ENCODE measurements at places on chromosomes 6 and 20.

DNA sequence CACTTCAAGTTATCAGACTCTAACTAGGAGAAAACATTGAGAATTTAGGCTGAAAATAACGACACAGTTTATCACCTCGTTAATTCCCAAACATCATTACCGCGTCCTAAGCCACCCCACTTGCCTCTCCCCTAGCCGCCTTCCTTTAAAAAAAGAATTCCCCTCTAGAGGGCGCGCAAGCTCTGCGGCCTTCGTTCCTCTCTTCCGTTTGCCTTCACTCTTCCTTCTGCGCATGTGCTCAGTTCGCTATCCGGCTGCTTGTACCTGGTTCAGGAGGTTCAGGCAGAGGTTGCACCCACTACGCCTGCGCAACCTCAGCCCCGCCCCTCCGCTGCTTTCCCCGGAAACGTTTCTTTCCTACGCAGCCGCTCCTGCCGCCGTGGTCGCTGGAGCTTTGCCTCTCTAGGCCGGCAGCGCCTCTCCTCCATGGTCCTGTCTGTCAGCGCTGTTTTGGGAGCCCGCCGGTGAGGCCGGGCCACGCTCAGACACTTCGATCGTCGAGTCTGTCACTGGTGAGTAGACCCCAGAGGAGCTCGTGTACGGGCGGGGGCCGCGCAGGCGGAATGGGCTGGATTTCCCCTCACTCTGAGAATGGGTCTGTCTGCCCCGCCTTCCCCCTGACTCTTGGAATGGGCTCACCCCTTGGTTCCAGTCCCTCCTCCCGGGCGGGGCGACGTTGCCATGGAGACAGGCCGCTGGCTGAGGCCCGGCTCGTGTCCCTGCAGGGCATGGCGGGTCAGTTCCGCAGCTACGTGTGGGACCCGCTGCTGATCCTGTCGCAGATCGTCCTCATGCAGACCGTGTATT, at the start of gene SYS1:
Gene SYS1 (plus strand): TSS at position 353 of the 807 bp plus-strand sequence. CDS start 376 bp downstream, at position 729.
- DNase-seq, result peak; percentile 98

DNA sequence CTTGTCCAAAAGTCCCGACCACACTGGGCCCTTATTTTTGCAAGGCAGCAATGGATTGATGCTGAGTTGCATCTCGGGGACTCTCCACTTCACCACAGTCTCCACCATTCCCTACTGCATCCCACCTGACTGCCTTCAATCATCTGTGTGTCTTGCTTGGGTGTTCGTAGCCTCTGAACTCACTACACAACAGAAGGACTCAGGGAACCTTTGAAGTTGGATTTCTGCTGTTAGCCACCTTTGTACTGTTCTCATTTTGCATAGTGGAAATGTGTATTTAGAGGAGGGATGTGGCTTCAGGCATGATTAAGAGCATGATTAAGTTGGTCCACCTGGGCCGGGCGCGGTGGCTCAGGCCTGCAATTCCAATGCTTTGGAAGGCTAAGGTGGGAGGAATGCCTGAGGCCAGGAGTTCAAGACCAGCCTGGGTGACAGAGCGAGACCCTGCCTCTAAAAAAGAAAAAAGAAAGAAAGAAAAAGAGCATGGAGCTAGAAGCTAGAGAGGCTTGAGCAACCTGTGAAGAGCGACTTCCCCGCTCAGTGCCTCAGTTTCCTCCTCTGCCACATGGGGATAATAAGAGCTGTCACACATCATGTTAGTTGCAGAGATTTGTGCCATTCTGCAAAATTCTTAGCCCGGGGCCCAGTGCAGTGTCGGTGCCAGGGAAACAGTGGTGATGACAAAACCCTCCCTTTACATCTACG, 121.3 kb upstream of the PTPN1 start:
- no peak for DNase-seq

GRCh38 chr20:36493801-36494114, 47.6 kb upstream of the MYL9 start:
- DNase-seq, result no peak

- no peak for DNase-seq
Observed at GRCh38 chr20:44627364-44628010, 24.0 kb downstream of the ADA start.

- no peak for DNase-seq
Observed at GRCh38 chr6:166736634-166737033, 109.6 kb upstream of the RPS6KA2 start.

GRCh38 chr6:52558266-52559000, 18.4 kb downstream of the TRAM2 start:
- no peak for DNase-seq

DNA sequence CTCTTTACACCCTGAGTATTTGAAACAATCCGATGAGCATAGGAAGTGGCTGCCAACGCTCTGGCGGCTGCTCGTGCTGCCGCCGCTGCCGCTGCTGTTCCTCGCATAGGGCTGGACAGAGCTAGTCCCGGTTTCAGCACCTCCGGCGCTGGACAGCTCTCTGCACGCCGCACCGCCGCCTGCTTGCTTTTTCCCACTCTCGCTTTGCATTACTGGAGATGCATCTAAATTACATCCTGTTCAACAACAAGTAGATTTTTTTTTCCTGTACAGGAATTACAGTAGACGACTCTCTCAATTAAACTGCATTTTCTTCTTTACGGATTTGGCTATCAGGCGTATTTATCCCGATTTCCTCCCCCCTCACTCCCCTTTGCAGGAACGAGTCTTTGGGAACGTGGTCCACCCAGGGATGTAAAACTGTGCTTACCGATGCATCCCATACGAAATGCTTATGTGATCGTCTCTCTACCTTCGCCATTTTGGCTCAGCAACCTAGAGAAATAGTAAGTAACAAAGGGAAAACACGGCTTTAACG, 563.8 kb downstream of the LMBRD1 start:
- peak; percentile 28 for DNase-seq

DNA sequence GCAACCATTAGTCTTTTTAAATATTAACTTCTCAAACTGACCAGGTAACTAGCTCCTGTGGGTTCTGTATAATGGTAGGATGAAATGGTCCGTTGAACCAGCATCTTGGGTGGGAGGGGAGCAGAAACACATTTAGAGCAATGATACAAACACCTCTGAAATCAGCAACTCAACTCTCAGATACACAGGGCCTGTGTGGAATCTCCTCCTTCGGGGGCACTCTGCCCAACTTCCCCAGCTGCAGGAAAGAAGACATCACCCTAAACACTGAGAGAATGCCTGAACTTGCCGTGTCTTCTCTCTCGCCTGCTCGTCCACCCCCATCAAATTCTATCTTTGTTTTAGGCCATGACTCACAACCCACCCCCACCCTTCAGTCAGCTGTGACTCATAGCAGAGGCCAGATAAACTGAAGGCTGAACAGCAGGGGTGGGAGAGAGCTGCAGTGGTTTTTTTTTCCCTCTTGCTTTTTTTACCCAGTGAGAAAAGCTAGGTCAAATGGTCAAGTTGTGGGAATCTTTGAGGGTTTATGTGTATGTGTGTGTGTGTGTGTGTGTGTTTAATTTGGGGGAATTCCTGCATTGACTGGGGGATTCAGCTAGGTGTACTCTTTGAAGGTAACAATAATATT, 593.4 kb upstream of the JAG1 start:
- DNase-seq, result no peak

DNA sequence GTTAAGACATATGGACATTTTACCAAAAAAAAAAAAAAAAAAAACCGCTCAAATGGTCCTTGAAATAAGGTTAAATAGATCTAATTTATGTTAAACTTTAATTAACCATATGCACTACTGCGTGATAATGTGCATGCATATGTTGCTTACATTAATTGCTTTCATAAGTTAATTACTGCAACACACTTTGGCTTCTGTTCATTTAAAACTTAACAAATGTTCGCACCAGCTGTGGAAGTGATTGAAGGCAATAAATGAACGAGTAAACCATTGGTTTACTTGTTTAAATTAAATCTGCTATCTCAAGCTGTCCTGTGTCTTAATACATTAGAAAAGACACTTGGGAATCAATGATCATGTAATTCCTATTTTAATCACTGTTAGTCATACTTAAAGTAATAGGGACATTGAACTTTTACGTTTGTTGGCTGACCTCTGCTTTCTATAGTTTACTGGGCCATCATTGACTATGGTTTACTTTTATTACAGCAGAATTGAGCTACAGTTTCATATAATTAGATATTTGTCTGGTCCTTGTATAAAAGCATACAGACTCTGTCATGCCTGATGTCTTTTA, 294.7 kb downstream of the KHDC1L start:
- no peak for DNase-seq

DNA sequence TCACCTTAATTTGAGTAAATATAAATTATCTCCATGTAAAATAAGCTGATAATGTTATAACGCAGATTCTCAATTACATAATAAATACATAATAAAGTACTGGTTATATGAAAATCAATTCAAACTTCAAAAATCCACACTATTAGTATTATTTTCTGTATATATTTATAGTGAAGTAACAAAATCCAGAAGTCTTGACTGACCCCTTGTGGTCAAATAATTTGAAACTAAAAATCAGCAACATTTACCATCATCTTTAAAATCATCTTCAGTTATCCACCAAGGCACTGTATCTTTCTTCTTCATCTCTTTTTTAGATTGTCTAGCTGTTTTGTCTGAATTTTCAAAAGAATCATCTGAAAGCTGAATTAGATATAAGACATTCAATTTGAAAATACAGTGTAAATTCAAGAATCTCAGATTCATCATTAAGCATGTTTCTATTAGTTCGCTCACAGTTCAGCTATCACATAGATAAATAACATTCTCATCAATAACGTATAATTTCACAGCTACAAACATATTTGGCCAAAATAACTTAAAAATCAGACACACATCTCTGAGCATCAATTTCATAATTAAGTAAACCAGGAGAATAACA, 6.5 kb downstream of the CEP162 start:
- no peak for DNase-seq

DNA sequence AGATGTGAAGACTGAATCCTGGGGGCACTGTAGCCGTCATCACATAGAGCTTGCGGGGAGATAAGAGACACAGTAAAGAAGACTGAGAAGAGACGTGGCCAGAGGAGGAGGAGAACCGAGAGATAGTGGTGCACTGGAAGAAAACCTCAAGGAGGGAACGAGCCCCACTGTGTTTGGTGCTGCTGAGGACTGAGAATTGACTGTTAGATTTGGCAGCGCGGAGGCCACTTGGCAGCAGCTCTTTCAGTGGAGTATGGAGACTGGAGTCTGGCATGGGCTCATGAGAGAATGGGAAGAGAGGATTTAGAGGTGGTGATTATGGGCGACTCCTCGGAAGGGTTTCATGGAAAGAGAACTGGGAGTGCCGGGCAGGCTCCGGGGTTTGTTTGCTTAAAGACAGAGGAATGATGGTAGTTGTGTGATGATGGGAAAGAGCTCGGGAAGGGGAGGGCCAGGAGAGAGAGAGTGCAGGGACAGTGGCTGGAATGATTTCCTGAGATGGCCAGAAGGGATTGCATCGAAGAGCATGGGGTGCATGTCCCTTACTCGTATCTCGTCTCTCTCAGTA, 18.0 kb downstream of the CDYL start:
- DNase-seq, result no peak

GRCh38 chr6:11322252-11322885, 89.9 kb upstream of the NEDD9 start:
- no peak for DNase-seq
